ENCODE measurements at places on chromosomes 7 and 10.

DNA sequence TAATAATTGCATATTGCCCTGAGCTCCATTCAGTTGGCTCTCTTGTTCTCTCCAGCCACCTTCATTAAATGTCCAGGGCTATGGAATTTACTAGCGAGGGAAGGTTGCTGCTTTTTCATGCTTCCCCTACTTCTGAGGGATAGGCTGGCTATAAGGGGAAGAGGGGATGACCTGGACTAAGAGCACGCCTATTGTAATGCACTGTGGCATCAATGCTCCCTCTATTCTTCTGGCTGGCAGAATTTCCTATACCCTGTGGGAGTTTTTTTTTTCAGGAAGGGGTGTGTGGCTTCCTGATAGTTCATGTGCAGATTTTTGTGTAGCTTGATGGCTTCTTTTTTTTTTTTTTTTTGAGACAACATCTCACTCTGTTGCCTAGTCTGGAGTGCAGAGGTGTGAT, 155.8 kb downstream of the SND1 start:
- DNase-seq: no peak

DNA sequence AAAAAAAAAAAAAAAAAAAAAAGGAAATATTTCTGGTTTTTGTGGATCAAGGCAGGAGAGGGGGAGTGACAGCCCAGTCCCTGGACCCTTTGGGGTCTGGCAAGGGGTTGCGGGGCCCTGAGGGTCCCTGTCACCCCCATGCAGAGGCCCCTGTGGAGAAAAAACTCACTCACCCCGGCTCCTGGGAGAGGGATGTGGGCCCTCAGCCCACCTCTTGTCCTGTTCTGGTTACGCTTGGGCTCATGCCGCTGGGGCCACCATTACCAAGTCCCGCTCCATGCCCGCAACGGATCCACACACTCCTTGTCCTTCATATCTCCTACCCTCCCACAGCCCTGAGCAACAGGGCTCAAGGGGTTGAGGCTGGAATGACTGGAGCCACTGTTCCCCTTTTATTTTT, 1.0 kb upstream of the TMEM184A start:
- DNase-seq: no peak

- DNase-seq: no peak
Observed at GRCh38 chr10:112677689-112678088, 230.7 kb downstream of the VTI1A start.

- DNase-seq: peak; percentile 83
Observed at GRCh38 chr10:75408911-75409885, 7.6 kb upstream of the ZNF503 start.

DNA sequence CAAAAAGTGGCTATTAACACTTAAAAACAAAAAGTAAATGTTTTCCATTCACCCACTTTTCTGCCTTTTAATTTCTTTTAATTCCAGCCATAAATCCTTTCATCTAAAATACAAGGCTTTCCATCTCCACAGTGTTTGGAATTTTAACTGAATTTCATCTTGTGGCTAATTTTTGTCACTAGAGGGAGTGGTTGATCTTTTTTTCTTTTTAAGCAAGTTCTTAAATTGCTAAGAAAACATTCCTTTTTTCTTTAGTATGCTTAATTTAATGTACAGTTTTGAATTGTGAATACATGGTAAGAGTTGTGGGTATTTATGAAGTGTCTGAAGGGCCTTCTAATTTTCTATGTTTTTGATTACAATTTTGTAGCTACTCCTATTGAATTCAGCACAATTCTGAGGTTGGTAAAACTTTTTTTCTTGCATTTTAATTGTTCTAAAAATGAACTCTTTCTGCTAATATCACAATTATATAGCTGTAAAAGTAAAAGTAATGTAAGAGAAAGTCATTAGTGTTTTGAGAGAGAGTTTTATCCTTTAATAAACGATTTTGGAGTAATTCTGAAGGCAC, 54.9 kb upstream of the ANK3 start:
- no peak for DNase-seq

All from left ventricle myocardium inferior (tissue), 1 donor.